NK-92 treated with Interleukin-12 subunit alpha and Interleukin-12 subunit beta, amount 100 ng/mL, for 24 hours (cell line): ENCODE measurements at places on chromosomes 1 and 21.

DNA sequence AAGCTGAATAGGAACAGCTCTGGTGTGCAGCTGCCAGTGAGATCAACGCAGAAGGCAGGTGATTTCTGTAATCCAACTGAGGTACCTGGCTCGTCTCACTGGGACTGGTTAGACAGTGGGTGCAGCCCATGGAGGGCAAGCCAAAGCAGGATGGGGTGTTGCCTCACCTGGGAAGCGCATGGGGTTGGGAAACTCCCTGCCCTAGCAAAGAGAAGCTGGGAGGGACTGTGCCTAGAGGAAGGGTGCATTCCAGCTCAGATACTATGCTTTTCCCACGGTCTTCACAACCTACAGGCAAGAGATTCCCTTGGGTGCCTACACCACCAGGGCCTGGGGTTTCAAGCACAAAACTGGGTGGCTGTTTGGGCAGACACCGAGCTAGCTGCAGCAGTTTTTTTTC lies 183.2 kb downstream of the DNM3 start:
- DNase-seq: no peak

- no peak for DNase-seq
Observed at GRCh38 chr1:239806897-239807296, 284.8 kb upstream of the FMN2 start.

GRCh38 chr1:94608852-94609530 lies 67.4 kb upstream of the F3 start:
- no peak for DNase-seq

GRCh38 chr1:219433001-219433400 lies 179.9 kb downstream of the ZC3H11B start:
- DNase-seq: no peak

DNA sequence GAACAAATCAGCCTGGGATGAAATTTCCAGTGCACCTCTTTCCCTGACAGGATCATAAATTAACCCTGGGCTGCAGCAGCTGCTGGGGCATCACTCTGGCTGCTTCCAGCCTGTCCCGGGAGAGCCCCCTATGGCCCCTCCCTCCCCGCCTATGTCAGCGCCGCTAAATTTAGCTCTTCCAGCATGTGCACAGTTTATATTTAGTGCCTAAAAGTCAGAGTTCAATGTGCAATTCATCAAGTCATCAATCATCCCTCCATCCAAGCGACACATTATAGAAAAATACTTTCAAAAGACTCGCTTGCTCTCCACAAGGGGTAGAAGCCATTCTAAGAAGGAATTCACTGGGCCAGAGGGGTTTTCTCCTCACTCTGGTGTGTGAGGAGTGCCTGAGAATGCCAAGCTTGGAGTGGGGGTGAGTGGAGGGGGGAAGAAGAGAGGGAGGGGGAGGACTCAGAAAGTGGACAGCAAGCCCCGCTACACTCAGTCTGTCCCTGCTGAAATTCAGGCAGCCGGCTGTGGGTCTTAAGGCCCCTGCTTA lies 37.4 kb downstream of the XCL1 start:
- no peak for DNase-seq

GRCh38 chr1:66416295-66416694 lies 117.7 kb upstream of the SGIP1 start:
- DNase-seq: no peak

DNA sequence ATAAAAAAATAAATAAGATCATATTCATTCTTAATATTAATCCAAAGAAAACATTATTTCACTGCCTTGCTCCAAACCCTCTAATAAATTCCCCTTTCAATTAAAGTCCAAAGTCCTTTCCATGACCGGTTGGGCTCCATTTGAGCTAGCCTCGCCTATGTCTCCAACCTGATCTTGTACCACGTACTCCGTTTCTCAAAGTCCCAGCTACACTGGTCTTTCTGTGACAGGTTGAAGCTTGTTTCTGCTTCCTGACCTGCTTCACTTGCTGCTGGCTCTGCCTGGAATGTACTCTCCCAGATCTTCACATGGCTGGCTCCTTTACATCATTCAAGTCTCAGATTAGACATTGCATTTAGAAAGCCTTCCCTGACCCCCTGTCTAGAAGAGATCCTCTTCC lies 16.4 kb downstream of the RPL5 start:
- DNase-seq: no peak
